Upper lobe of left lung (tissue), 6 donors: ENCODE measurements at places on chromosomes 12 and 14. TPM values are rescaled to one million over a fixed set of nuclear protein-coding genes. Genes with fewer than 3 reads are reported as not detected.

Gene LMO3
- 100 TPM for total RNA-seq

- DNase-seq = no peak
These were observed 703.1 kb upstream of the MDGA2 start for GRCh38 chr14:48378541-48378940.

- no peak for DNase-seq
These were observed 703 bp downstream of the HIGD1C start for GRCh38 chr12:50953047-50953446.

Gene TTC9
- 6.3 TPM for total RNA-seq

GRCh38 chr14:89493877-89494634 is 77.0 kb upstream of the FOXN3 start:
- DNase-seq = no peak

GRCh38 chr12:11016937-11017336 is 5.5 kb downstream of the TAS2R19 start:
- no peak for DNase-seq

Gene MUCL1
- total RNA-seq = not detected

GRCh38 chr12:15158083-15158482 is 63.1 kb downstream of the RERG start:
- no peak for DNase-seq

Gene NRIP2
- not detected for total RNA-seq

GRCh38 chr12:108854451-108855283 is 2.7 kb downstream of the SSH1 start:
- peak; percentile 81 for DNase-seq

- peak; percentile 93 for DNase-seq
These were observed at the start of gene PLEKHG3 for GRCh38 chr14:64704143-64704742. Gene PLEKHG3, plus strand, starts transcription at chr14:64704424. Its CDS starts 23,208 bp downstream, at chr14:64727632.

- DNase-seq = no peak
These were observed 86.0 kb upstream of the ATF1 start for GRCh38 chr12:50677858-50678257.

DNA sequence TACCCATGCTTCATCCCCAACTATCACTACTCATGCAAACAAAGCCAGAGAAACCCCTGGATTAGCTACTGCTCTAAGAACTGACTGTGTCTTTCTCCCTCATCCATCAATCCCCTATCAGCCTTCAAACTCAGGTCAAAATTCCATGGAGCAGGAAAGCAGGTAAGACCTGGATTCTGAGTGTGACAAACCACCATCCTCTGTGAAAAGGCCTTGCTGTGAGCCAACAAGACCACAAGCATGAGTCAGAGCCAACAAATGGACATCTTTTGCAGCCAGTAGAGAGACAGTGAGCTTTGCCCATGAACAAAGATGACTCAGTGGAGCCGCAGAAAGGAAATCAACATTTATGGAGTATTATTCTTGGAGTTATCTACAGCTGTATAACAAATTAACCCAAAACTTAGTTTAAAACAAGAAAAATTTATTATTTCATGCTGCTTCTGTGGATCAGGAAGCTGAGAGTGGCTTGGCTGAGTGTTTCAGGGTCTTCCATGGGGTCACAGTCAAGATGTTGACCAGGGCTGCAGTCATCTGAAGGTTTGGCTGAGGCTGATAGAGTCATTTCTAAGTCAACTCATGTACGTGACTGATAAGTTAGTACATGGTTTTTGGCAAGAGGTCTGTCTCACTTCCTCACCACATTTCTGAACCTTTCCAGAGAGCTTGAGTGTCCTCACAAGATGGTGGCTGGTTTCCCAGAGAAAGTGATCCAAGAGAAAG is 61.1 kb downstream of the PITPNM2 start:
- DNase-seq = no peak

Gene TTLL5
- total RNA-seq = 37.8 TPM

DNA sequence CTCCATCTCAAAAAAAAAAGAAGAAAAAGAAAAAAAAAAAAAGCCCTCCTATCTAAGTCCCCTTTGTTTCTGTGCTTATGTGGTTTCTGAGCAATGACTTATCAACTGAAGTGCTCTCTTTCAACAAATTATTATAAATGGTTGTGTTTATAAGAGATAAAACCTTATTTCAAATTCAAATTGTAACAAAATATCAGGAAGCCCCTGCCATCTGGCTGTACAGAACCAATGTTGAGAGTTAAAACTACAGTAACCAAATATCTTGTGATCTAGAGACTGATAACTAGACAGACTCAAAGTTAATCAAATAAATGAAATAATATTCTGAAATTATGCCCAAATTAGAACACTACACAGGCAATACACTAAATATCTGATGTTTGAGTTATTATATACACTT is 143.0 kb upstream of the CPNE8 start:
- no peak for DNase-seq

DNA sequence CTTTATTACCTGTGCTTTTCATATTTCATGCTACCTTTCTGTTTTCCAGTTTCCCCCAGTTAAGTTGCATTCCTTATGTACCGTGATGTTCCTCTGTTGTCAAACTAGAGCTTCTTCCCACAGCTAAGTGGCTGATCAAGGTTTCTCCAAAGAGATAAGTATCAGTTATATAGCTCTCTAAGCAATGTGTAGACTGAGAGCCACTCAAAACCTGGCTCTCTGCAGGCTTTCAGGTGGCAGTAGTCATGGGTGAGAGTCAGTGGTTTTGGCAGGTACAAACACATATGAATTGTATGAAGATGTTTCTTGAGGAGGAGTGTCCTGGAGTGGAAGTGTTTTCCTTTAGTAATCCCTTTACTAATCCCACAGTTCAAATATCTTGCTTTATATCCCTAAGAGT is 28.4 kb downstream of the TXNRD1 start:
- DNase-seq = no peak

Gene CD163
- 721 TPM for total RNA-seq

Gene CFAP251
- 6.9 TPM for total RNA-seq

- DNase-seq = no peak
These were observed 5.8 kb upstream of the DAAM1 start for GRCh38 chr14:59182641-59183040.

Gene MSI1
- total RNA-seq = not detected

- no peak for DNase-seq
These were observed 97.5 kb downstream of the LRRC74A start for GRCh38 chr14:76923431-76924370.

Gene COA8
- 12.6 TPM for total RNA-seq

DNA sequence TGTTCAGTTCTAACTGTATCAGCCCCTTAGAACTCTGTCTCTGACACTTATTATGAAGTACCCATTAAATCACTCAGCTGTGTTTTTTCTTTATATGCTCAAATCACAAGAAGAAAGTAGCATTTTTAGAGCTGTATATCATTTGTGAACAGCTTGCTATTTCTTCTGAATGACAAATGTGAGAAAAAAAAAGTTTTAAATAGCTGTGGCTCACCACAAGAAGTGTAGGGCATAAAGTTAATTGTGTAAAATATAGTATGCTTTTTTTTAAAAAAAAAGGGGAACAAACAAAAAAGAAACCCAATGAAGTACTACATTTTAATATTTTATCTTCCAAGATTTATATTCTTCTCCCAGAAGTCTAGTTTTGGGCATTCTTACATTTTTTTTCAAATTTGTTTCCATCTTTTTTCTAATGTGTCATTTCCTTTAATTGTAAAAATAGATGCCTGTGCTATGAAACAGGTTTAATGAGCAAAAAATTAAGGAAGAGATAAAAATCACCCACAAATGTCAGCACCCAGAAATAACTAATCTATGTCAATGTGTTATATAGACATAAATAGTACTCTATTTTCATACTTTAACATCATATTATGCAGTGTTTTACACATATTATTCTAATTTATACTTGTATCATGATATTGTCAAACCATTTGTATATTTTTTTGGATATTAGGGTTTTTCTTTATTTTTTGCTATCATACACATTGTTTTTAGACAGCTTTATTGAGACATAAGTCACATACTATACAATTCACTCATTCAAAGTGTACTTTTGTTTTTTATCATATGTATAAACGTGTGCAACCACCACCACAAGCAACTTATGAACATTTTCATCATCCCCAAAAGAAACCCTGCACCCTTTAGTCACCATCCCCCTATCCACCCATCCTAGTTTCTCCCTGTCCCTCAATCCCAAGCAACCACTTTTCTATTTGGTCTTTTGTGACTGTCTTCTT is 22.4 kb upstream of the LRRK2 start:
- no peak for DNase-seq

Gene KRT86
- total RNA-seq = not detected

Gene TBC1D30
- total RNA-seq = 14.5 TPM

- DNase-seq = no peak
These were observed 60.8 kb downstream of the PDE6H start for GRCh38 chr12:15033641-15034040.

DNA sequence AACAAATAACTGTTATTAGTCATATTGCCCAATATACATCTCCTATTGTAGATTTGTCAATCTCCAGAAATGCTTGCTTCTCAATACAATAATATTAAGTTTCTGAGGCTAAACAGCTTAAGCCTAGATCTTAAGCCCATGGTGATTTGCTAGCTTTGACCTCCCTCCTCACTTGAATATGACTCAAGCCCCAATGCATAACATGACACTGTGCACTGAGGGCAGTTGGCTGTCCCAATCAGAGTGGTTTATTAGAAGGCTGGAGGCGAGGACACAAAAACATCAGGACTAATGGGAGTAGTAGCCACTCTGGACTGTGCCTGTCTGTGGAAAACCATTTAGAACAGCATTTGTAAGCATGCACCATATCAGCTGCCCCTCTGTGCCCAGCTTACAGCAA is 81.1 kb upstream of the GTF2A1 start:
- DNase-seq = no peak

DNA sequence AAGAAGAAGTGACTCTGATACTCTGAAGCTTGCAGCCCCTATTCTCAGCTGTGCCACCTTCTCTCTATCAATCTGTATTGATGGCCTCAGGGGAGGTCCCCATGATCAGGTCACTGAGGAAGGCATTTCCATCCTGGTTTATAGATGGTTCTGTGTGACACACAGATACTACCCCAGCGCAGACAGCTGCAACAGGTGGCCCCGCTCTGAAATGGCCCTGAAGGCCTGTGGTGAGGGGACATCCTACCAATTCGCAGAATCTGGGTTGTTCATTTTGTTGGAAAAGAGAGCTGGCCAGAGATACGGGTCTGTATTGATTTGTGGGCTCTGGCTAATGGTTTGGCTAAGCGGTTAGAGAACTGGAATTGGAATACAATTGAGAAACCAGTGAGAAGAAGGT is 21.7 kb downstream of the DLK1 start:
- peak; percentile 12 for DNase-seq

Gene HOXC6
- not detected for total RNA-seq

Gene SARNP
- total RNA-seq = 41.9 TPM

- DNase-seq = no peak
These were observed 8.9 kb upstream of the IFNG-AS1 start for GRCh38 chr12:67980391-67980790.
